ENCODE measurements at places on chromosomes 16 and 17.

DNA sequence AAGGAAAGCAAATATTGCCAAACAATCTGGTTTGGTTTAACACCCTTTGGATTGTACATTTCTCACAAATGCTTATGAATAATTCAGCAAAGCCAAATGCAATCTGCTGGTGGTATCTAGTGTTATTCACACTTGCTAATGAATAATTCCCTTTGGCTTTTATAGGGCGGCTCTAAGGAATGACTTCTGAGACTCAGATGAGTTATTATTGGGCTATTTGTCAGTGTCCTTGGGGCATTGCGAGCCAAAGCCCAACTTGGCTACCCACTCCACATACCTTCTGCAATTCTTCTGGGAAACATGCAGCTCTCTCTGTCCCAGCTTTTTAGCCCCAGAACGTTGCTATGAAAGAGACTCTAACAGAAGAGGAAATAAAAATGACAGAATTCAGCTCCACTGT, 41.1 kb downstream of the FTO start:
- DNase-seq, result no peak

GRCh38 chr17:48523010-48523409, 7.8 kb downstream of the HOXB1 start:
- peak; percentile 38 for DNase-seq

DNA sequence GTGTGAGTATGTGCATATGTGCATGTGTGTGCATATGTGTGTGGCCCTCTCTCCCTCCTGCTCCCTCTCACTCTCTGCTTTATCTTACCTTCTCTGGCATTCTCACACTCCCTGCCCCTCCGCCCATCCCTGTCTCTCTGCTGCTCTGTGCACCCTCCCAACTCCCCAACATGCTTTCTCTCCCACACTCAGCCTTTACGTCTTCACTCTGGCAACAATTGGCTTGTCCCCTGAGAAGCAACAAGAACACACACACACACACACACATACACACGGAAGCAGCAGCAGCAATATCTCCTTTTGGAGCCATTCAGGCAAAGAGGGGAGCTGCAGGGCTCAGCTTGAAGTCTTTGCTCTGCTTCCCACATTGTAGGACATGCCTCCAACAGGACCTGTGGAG, 27.8 kb downstream of the PITPNM3 start:
- DNase-seq, result no peak

- DNase-seq, result no peak
Measured at GRCh38 chr17:33142705-33143299, 150.3 kb downstream of the ASIC2 start.

DNA sequence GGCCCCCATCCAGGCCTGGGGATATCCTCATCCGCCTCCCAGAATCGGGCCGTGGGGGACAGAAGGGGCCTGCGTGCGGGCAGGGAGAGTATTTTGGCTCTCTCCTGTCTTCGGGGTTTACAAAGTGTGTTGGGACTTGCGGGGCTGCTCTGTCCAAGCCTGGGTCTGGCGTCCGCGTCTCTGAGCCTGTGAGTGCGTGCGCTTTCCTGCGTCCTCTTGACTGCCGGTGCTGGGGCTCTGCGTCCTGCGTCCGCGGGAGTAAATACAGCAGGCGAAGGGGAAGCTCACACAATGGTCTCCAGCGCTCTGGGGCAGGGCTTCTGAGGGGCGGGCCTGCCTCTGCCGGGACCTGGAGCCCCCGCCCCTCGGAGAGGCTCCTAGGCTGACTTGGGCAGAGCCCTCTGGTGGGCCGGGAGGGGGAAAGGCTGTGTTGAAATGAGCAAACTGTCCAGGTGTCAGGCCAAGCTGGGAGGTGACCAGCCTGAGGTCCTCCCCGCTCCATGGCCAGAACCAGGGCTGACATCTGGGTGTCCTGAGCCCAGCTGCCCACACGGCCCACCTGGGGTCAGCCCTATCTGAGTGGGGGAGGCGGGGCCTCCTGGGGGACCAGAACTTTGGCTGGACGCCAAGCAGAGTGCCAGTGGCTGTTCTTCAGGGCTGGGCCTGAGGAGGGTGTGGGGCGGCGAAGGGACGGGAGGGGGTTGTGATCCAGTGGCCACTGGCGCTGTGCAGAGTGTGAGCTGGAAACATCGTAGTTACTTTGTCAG, 233.6 kb downstream of the SEC14L1 start:
- peak; percentile 89 for DNase-seq

DNA sequence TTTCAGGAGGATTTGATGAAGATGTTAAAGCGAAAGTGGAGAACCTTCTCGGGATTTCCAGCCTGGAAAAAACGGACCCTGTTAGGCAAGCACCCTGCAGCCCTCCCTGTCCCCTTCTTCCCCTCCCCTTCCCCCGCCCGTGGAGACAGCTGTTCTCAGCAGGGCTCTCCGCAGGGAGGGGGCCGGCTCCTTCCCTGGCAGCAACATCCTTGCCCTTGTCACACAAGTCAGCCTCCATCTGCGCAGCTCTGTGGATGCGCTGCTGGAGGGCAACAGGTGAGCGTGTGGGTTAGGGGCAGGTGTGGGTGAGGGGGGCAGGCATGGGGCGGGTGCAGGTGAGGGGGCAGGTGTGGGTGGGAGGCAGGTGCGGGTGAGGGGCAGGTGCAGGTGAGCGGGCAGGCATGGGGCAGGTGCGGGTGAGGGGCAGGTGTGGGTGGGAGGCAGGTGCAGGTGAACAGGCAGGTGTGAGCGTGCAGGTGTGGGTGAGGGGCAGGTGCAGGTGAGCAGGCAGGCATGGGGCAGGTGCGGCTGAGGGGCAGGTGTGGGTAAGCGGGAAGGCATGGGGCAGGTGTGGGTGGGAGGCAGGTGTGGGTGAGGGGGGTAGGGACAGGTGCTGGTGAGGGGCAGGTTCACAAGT, 9.4 kb downstream of the CYBC1 start:
- no peak for DNase-seq

- DNase-seq, result no peak
Measured at GRCh38 chr16:8872967-8873865, 4.4 kb upstream of the CARHSP1 start.

DNA sequence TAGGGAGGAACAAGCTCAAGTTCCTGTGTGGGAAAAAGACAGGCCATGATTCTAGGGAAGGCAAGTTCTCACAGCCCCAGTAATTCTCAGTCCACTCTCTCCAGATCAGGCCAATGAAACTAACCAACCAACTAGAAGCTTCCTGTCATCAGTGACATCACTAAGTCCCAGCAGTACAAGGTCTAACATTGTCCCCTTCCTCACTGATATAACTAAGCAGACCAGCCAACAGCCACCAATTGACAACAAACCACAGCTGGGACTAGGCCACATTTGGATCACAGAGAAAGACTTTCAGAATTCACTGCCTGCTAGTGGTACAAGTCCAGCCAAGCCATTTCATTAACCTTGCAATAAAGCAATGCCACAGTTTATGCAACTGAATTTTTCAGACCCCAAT, 94.0 kb downstream of the CACNG1 start:
- DNase-seq, result no peak

- DNase-seq, result no peak
Measured at GRCh38 chr17:60904582-60904981, 226.9 kb downstream of the BCAS3 start.

DNA sequence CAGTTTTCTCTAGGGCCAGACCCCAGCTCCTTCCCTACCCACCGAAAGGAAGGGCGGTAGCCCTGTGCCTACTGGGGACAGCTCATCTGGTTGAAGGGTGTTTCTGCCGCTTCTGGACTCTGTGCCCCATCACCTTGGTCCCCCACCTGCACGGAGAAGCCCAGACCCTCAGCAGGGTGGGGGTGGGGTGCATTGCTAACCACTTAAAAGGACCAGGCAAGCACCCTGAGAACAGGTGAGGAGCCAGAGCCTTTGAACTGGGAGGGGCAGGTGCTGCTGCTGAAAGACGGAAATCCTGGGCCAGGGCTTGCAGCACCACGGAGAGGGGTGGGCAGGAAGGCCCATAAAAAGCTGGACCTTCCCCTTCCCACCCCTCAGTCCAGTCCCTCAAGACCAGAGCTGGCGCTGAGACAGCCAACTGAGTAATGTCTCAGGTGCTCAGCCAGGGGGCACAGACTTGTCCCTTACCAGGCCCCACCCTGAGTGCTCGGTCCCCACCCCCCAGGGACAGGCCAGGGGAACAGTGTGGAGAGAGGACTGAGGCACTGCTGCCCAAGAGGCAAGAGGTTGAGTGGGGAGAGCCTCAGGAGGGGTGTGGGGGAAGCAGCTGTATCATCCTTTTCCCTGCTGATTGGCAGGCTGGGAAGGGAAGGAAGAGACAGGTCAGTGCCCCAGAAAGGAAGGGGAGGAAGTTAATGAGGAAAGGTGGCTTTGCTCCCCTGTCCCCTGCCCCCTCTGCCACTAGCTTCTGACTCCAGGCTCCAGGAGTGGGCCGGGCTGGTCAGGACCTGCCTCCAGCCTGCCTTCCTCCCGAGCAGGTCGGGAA, 10.9 kb upstream of the SP2 start:
- no peak for DNase-seq

GRCh38 chr17:8189041-8189710, 804 bp downstream of the BORCS6 start:
- peak; percentile 74 for DNase-seq

DNA sequence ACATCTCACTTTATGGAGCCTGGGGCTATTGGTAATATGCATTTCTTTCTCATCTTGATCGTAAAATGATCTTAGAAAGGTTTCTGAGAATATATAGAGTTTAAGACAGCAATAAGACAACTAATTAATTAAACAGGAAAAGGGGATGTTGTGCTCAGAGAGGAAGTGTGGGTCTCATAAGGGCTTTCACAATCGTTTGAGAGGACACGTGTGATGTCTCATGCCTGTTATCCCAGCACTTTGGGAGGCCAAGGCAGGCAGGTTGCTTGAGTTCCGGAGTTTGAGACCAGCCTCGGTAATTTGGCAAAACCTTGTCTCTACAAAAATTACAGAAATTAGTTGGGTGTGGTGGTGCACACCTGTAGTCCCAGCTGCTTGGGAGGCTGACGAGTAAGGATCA, 295.6 kb downstream of the WWOX start:
- DNase-seq, result no peak

GRCh38 chr16:57938936-57939871, 31.7 kb downstream of the CNGB1 start:
- DNase-seq, result no peak

GRCh38 chr16:67149276-67150046, 1.3 kb downstream of the B3GNT9 start:
- no peak for DNase-seq

DNA sequence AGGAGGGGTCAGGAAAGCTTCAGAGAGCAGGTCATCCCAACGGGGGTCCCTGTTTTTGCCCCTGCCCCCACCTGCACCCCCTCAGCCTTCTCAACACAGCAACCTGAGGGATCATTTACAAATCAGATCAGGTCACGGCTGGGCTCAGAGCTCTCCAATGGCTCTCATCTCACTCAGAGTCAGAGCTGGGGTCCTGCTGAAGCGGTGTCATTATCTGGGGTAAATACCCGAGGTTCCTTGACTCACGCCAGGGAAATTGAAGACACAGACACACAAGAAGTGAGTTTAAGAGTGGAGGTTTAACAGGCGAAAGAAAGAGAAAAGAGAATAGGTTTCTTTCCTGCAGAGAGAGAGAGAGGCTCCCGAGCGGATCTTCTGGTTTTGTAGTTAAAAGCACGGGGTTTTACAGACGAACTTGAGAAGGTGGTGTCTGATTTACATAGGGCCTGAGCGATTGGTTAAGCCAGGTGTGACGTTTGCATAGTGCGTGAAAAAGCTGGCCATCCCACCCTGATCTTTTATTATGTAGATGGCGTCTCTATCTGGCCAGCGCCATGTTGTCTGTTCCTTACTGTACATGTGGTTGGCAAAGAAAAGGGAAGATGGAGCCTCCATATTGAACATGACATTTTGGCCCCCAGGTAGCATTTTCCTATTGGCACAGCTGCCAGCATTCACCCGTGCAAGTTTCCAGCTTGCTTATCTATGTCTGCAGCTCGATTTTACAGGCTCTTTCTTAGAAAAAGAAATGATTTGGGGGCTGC, 51.4 kb downstream of the WSB1 start:
- DNase-seq, result no peak

DNA sequence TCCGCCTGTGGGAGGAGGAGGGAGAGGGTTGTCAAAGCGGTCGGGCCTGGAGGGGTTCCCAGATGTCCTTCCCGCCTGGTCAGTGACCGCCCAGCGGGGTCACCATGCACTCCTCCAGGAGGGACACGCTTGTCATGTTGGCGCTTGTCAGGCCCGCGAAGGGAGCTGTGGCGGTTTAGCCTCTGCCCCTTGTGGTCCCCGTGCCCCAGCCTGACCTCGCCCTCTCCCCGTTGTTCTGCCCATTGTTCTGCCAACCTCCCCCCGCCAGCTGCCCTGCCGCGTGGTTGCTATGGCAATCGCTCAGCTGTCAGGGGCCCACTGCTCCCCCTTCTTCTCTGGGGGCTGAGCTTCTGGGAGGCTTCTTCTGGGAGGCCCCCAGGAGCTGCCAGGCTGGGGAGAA, 146.4 kb upstream of the CIBAR2 start:
- no peak for DNase-seq

DNA sequence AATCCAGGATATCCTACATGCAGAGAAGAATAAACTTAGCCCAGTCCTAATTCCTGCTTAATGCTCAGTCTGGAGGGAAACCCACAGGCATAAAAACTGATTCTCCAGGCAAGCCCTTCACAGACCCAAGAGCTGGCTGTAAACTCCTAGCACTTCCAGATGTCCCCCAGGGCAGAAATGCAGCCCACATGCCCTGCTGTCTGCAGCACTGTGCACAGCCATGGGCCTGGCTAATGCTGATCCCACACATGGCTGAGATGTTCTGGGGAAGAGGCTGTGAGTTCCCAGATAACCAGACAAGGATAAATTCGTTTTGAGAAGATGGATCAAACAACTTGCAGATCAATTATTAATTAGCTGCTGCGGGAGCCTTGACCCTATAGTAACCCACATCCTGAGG, 148.4 kb downstream of the AATF start:
- DNase-seq, result no peak

DNA sequence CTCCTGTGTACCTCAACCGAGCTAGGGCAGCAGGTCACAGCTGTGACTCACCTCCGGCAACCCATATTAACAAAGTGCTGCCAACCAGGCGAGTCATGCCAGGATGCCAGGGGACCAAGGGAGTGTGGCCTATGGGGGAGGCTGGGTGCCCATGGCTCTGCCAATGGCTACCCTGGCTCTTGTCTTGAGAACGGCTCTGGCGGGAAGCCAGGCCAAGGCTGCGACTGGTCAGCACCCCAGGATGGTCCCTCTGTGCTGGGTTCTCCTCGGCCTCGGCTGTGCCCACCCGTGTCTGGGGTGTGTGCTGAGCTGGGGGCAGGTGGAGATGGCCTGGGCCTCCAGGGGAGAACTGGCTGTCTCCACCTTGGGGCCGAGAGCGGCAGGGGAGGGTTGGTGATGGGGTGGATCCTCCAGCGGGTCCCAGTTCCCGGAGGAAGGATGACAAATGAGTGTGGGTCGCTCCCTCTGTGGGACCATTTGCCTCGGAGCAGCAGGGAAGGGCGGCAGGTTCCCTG, 75.8 kb downstream of the MRC2 start:
- DNase-seq, result peak; percentile 66

DNA sequence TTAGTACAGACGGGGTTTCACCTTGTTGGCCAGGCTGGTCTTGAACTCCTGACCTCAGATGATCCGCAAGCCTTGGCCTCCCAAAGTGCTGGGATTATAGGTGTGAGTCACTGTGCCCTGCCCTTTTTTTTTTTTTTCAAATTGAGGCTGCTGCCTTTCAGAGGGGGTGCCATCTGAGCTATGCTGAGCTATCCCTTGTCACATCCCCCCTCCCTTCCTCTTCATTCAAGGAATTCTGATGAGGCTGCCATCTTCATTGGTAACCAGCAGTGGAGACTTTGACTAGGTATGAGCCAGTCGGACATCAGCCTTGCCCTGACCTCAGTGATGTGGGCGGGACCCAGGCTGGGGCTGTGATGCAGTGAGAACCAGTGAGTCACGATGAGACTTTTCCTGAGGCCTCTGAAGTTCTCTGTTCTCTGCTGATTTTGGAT, 24.4 kb upstream of the GPT2 start:
- DNase-seq, result peak; percentile 64

GRCh38 chr16:75372236-75372856, 61.0 kb downstream of the CFDP1 start:
- no peak for DNase-seq
